ENCODE measurements at places on chromosomes 2 and 18.

DNA sequence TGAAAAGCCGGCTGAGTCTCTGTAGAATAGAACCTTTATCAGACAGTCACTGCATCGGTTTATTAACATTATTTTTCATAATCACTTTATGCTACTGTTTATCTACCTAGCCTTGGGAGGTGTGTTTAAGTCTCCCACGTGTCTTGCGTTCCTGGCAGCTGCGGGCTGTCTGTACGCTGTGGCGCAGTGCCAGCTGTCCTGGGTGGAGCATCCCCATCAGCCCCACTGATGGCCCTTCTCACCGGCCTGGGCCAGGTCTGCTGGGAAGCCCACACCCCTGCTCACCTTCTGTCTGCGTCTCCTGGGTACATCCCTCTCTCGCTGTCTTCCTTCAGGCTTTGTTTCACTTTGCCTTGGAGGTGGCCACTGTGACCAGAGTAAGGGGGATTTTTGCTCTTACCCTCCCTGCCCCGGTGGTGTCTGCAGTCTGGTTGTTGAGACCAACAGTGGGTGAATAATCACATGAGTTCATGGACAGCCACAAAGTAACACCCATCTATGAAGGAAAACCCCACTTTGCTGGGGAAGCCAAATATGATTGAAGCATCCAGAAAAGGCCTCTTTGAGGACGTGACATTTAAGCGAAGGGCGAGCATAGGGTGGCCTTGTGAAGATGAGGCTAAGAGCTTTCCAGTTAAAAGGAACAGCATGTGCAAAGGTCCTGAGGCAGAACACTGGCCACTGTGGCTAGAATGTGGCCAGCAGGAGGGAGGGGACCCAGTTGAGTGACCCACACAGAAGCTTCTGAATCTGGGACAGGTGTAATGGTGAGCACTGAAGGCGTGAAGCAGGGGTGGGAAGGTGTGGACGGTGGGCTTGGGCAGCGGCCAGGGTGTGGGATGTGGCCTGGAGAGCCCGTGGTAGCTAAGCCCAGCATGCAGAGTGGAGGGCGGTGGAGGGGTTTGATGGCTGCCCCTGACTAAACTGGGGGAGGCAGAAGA lies 41.7 kb downstream of the RAMP1 start:
- no peak for DNase-seq

GRCh38 chr2:231781798-231782726 lies 980 bp upstream of the PDE6D start:
- DNase-seq = no peak

- DNase-seq = no peak
Measured at GRCh38 chr2:207240649-207241048, 74.9 kb upstream of the KLF7 start.

- no peak for DNase-seq
Measured at GRCh38 chr2:45743531-45744396, 92.3 kb downstream of the PRKCE start.

DNA sequence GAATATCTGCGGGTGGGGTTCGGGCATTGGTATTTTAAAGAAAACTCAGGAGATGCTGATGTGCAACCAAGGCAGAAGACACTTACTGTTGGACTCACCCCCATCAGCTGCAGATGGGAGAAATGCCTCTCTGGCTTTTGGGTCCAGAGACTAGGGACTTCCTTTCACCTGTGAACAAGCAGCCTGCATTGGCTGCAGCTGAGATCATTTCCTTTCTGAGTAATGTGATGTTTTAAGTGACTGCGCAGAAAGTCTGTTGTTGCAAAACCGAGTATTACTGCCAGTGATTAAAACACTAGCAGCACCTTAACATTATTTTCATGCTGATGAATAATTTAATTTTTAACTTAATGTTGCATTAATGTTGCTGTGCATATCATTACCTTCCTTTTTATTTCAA lies 143.0 kb downstream of the TSN start:
- DNase-seq = no peak

- DNase-seq = no peak
Measured at GRCh38 chr2:26459991-26460612, 17.8 kb downstream of the OTOF start.

- DNase-seq = no peak
Measured at GRCh38 chr2:152613235-152613634, 104.0 kb downstream of the PRPF40A start.

- DNase-seq = no peak
Measured at GRCh38 chr18:79962835-79963657, 1.4 kb upstream of the HSBP1L1 start.

GRCh38 chr2:207670887-207671286 lies 40.6 kb upstream of the CCNYL1 start:
- DNase-seq = no peak

DNA sequence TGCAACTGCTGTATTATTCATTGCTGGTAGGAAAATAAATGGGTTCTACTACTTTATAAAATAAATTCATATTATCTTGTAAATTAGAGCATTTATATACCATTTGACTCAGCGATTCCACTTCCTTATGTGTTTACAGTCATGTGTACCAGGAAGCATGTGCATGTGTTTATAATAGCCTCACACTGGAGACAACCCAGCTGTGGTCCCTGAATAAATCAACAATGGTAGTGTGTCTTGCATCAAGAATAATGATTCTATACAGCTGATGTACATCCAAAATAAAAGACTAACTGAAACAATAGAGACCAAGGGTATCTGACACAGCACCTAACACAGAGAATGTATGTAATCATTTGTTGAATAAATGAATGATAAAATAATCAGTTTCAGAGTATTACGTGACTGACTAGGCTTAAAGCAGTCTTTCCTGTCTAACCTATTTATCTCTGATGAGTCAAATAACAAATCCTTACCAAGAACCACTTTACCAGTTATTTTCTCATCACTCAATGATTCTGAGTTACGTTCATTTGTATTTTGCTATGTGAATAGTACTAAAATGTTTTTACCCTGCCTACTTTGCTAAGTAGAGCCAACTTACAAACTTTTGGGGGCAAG lies 216.8 kb downstream of the UBE2E3 start:
- no peak for DNase-seq

GRCh38 chr18:48284743-48285142 lies 124.4 kb downstream of the ZBTB7C start:
- no peak for DNase-seq

DNA sequence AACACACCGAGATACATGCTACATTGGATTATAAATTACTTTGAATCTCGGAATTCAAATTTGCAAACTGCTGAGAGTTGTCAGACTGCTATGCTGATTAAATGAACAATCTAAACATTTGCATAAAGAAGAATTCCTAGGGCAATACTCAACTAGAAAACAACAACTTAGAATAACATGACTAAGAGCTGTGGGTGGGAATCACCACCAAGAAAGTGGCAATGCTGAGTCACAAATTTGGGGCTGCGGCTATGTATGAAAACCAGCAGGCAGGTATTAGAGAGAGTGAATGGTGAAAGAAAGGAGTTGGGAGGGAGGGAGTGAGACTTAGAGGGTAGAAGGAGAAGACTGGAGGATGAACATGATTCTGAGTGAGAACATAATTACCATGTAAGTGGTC lies 559.5 kb downstream of the PIK3C3 start:
- no peak for DNase-seq

GRCh38 chr2:218882461-218882816 lies 1.8 kb downstream of the WNT10A start:
- no peak for DNase-seq

DNA sequence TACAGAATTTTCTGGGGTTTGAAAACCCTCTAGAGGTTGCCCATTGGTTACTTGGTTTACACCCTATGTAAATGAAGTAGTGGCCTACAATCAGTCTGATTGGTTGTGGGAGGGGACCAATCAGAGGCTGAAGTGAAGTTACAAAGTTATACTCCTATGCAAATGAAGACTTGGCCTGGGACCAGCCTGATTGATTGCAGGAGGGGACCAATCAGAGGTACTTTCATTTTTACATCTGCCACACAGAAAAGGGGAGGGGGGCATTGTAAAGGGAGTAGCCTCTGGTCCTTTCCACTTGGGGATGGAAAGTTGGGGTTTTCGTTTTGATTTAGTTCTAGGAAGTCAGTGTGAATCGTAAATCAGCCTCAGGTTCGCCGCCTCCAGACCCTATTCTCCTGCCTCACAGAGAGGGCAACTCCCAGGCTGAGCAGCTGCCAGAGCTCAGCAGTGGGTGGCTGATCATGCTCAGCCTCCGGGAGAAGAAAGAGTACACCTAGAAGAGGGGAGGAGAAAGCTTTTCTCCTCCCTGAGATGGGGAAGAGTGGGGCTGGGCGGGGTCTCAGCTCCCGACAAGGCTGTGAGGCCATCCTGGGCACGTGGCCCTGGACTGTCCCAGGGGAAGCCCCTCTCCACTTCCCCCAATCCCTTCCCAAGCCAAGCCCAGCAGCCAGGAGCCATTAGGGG lies 372.5 kb downstream of the GALR1 start:
- DNase-seq = no peak

DNA sequence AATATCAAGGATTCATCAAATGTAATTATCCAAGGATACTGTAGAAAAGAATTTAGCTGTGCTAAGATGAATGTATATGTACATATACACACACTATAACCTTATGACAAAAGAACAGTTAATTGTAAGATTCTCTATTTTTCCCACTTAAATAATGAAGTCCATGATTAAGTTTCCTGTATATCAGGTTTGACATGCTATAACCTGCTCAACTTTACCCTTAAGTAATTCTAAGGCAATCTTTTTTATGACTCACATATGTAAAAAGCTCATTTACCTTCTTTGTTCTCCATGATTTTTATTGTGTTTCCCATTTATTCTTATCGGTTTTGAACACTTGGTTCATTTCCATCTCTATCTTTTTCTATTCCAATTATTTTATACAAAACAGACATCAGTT lies 1213.1 kb upstream of the SLC39A10 start:
- DNase-seq = no peak

DNA sequence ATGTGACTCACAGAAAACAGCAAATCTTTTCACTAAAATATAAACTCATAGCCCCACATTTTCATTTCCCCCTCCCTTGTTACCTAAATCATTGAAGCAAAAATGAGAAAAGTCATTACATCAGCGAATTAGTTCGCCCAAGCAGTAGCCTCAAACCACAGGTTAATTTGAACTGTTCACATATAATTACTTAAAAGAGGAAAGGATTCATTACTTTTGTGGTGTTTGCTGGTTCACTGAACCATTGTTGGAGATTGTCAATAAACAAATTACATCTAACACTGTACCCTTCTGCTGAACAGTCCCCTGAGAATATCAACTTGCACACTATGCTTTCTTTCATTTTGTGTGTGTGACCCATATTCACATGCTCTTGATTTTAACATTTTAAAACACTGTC lies 238.7 kb downstream of the ERBB4 start:
- no peak for DNase-seq

- no peak for DNase-seq
Measured at GRCh38 chr2:69253611-69254301, 133.3 kb downstream of the GFPT1 start.

GRCh38 chr18:74683573-74683972 lies 85.9 kb downstream of the ZNF407 start:
- DNase-seq = no peak

- DNase-seq = no peak
Measured at GRCh38 chr2:78065366-78065765, 543.2 kb upstream of the LRRTM4 start.

GRCh38 chr2:9975328-9975727 lies 23.8 kb downstream of the GRHL1 start:
- no peak for DNase-seq

DNA sequence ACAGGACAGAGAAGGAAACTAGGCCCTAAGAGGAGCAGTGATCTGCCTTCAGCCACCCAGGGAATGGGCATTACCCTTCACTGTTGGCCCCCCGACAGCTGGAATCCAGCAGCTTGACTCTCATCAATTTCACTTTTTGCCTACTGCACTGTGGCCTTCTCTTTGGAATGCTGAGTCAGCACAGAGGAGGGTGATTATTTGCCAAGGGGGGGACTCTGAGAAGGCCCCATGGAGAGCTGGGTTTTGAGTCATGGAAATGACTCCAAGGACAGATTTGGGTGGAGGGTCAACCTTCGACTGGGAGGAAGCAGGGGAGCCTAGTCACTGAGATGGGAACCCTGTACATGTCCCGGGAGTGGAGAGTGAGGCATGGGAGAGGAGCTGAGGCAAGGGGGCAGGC lies 38.1 kb upstream of the NTSR2 start:
- DNase-seq = no peak

DNA sequence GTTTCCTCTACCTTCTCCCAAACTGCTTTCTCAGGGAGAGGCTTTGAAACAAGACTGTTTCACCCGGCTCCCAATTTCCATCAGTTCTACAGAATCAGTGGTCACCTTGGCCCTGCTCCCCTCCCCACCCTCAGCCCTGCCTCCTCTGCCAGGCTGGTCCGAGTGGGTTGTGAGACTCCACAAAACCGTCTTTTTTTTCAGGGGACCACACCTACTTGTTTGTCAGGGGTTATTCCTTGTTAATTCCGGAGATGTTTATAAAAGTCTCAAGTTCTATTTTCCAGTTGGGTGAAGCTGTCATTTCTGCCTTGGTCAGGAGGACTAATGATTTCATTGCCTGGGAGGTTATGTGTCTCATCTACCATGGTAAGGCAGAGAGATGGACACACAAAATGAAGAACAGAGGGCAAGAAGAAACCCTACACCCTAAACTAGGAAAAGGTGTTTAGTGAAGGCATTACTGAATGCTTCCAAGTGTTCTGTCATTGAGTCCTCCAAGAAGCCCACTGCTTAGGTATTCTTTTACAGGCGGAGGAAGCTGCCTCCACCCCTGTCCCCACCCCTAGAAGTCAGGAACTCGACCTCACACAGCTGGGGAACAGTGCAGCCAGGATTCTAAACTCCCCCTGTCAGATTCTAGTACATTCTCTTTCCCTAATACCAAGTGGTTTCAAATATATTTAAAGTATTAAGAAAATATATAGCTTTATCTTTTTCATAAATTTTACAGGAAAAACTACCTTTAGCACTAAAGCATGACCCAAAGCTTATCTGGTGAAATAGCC lies 46.3 kb downstream of the COPS8 start:
- no peak for DNase-seq

DNA sequence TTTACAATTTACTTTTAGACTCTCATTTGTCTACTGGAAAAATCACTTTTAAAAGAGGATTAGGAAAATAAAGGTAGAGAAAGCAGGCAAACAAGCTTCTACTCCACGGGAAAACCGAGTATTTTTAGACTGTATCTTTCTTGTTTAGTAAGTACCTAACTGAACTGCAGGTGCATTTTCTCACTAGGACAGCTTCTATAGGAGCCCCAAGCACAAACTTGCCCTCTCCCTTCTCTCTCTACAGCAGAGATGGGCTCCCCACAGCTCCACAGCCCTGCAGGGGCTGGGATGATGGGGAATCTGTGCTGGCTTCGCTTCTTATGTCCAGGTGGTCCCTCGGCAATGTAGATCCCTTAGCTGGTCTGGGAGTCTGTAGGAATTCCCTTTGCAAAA lies 16.2 kb downstream of the PSTPIP2 start:
- no peak for DNase-seq

GRCh38 chr2:152099367-152100050 lies 665 bp upstream of the CACNB4 start:
- no peak for DNase-seq

Measured in stimulated activated CD4-positive, alpha-beta T cell treated with anti-CD3 and anti-CD28 coated beads, TNF-alpha, amount 100 ng/mL, for 1 hour (primary cell).